ENCODE measurements at places on chromosomes 7 and 10.

- DNase-seq = no peak
Measured at GRCh38 chr7:104963378-104963990, 50.5 kb upstream of the KMT2E start.

GRCh38 chr10:103802081-103802480, 53.3 kb downstream of the SH3PXD2A start:
- no peak for DNase-seq

DNA sequence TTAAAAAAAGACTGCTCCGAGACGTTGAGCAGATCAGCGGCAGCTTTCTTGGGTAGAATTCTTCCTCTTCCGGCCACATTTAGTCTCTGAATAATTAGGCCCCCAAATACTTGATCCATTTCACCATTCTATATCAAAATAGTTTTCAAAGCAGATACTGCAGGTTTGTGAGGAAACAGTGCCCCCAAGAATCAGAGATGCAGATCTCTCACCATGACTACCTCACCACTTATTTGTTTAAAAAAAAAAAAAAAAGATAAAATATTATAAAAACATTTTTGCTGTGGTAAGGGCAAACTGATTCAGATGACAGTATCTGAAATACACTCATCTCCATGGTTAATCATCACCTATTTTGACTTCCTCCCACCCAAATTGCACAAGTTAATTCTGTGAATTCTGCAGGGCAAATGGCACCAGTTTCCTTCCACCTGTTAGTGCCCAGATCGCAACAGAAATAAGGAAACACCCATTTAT, 210.4 kb downstream of the FAM107B start:
- no peak for DNase-seq

GRCh38 chr10:7045891-7046599, 364.8 kb downstream of the SFMBT2 start:
- DNase-seq = no peak

GRCh38 chr10:117480097-117480496, 62.4 kb upstream of the EMX2 start:
- no peak for DNase-seq

- DNase-seq = no peak
Measured at GRCh38 chr7:2619116-2619515, 12.7 kb upstream of the TTYH3 start.

All from activated T-helper 2 cell treated with anti-CD3 and anti-CD28 coated beads, Interferon-gamma antibody, Interleukin-2, Interleukin-4, amounts not matched to agents 10 μg/mL and 5 μg/mL and 100 μg/mL, durations not matched to agents 14 hours and 24 hours and 36 hours (primary cell).